ENCODE measurements at places on chromosomes 7 and 10.

GRCh38 chr7:37289367-37289766, 159.3 kb downstream of the ELMO1 start:
- DNase-seq: no peak

DNA sequence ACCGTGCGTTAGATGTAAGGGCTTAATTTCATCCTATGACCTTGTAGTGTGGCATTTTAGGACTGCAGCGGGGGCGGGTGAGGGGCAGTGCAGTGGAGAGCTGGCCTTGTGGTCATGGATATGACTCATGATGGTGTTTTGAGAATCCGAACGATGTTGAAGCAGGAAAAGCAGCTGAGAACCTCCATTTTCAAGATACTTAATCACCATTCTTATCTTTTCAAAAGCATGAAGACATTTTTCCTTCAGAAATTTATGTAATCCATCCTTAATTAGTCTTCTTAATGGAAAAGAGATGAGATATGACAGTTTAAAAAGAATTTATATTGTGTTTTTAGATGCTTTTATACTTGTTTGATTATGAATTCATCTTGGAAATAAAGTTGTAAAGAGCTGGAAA, 9.6 kb downstream of the ATP5F1C start:
- DNase-seq: no peak

GRCh38 chr10:77643795-77644468, 6.3 kb upstream of the KCNMA1 start:
- DNase-seq: peak; percentile 6

DNA sequence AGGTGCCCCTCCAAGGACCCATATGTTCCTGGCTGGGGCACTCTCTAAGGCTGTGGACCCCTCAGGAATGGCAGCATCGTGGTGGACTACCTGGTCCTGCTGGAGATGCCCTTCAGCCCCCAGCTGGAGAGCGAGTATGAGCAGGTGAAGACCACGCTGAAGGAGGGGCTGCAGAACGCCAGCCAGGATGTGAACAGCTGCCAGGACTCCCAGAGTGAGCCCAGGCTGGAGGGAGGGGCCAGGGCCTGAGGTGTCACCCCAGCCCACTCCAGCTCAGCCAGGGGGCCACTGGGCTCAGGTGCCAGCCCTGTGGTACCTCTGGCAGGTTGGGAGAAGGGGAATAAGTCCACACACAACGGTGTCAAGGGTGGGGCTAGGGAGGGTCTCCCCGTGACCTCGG, 4.7 kb upstream of the MUC12 start:
- no peak for DNase-seq

DNA sequence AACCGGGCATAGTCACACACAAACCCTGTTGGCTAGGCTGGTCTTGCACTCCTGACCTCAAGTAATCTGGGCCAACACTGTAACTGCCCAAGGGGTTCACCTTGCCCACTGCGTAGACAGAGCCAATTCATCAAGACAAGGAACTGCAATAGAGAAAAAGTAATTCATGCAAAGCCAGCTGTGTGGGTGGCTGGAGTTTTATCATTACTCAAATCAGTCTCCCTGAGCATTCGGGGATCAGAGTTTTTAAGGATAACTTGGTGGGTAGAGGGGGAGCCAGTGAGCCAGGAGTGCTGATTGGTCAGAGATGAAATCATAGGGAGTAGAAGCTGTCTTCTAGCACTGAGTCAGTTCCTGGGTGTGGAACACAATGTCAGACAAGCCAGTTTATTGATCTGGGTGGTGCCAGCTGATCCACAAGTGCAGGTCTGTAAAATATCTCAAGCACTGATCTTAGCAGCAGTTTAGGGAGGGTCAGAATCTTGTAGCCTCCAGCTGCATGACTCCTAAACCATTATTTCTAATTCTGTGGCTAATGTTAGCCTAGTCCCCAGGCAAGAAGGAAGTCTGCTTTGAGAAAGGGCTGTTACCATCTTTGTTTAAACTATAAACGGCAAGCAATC, 15.6 kb upstream of the FXYD4 start:
- DNase-seq: no peak
